ENCODE measurements at places on chromosomes 6 and 20. TPM values are rescaled to one million over a fixed set of nuclear protein-coding genes. Genes with fewer than 3 reads are reported as not detected.

The PHACTR1 gene
- 0.90 TPM for total RNA-seq

The OXT gene
- 1.5 TPM for total RNA-seq

The CLIC5 gene
- 7.1 TPM for total RNA-seq

The PTCHD4 gene
- not detected for total RNA-seq

The RAET1E gene
- not detected for total RNA-seq

The TMEM170B gene
- 2.4 TPM for total RNA-seq

The MATN4 gene
- not detected for total RNA-seq

The AGER gene
- 81.4 TPM for total RNA-seq

The RGS17 gene
- not detected for total RNA-seq

The PRSS16 gene
- 0.43 TPM for total RNA-seq

The PI3 gene
- total RNA-seq = 0.51 TPM

The EPHA7 gene
- total RNA-seq = 0.06 TPM

The LAMA2 gene
- total RNA-seq = 0.45 TPM

The FAM209B gene
- total RNA-seq = 2.9 TPM

The TMEM244 gene
- total RNA-seq = not detected

The CAGE1 gene
- 0.75 TPM for total RNA-seq

The HMGN3 gene
- total RNA-seq = 27.1 TPM

The TP53TG5 gene
- total RNA-seq = 0.16 TPM

The SAMD3 gene
- 38.5 TPM for total RNA-seq

The CNR1 gene
- not detected for total RNA-seq

The PDE10A gene
- total RNA-seq = not detected

The ID1 gene
- total RNA-seq = 1.4 TPM

The NOX3 gene
- not detected for total RNA-seq

The RIPPLY2 gene
- not detected for total RNA-seq

The OR12D3 gene
- not detected for total RNA-seq

The CHRNA4 gene
- not detected for total RNA-seq

The PXMP4 gene
- 14.3 TPM for total RNA-seq

The RCAN2 gene
- total RNA-seq = 2.5 TPM

The DNMT3B gene
- total RNA-seq = 0.95 TPM

The MICB gene
- total RNA-seq = 21.7 TPM

The OR2H1 gene
- not detected for total RNA-seq

The MYBL2 gene
- total RNA-seq = 1.2 TPM

The GJA10 gene
- total RNA-seq = not detected

The BNIP5 gene
- not detected for total RNA-seq

The SOX18 gene
- not detected for total RNA-seq

The ARMH2 gene
- total RNA-seq = 2.7 TPM

The KHDC1 gene
- total RNA-seq = 1.1 TPM

The ZC2HC1B gene
- not detected for total RNA-seq

The PPP1R14C gene
- total RNA-seq = not detected

The ADGRF5 gene
- total RNA-seq = 0.32 TPM

The PACSIN1 gene
- 2.4 TPM for total RNA-seq

The SAMD5 gene
- not detected for total RNA-seq

The CUL9 gene
- total RNA-seq = 95.3 TPM

The FOXF2 gene
- not detected for total RNA-seq

The NKAIN4 gene
- total RNA-seq = not detected

The SNX5 gene
- 68.9 TPM for total RNA-seq

The FLRT3 gene
- not detected for total RNA-seq

The TNXB gene
- 8.0 TPM for total RNA-seq

The SPEF1 gene
- total RNA-seq = not detected

The TFAP2A gene
- not detected for total RNA-seq

The KCNS1 gene
- total RNA-seq = not detected

The PARD6B gene
- 9.4 TPM for total RNA-seq

Data from T-cell (primary cell).